NCI-H774 (cell line): ENCODE measurements at places on chromosomes 7 and 10.

GRCh38 chr7:26422761-26423160 lies 131.1 kb downstream of the SNX10 start:
- DNase-seq, result no peak

DNA sequence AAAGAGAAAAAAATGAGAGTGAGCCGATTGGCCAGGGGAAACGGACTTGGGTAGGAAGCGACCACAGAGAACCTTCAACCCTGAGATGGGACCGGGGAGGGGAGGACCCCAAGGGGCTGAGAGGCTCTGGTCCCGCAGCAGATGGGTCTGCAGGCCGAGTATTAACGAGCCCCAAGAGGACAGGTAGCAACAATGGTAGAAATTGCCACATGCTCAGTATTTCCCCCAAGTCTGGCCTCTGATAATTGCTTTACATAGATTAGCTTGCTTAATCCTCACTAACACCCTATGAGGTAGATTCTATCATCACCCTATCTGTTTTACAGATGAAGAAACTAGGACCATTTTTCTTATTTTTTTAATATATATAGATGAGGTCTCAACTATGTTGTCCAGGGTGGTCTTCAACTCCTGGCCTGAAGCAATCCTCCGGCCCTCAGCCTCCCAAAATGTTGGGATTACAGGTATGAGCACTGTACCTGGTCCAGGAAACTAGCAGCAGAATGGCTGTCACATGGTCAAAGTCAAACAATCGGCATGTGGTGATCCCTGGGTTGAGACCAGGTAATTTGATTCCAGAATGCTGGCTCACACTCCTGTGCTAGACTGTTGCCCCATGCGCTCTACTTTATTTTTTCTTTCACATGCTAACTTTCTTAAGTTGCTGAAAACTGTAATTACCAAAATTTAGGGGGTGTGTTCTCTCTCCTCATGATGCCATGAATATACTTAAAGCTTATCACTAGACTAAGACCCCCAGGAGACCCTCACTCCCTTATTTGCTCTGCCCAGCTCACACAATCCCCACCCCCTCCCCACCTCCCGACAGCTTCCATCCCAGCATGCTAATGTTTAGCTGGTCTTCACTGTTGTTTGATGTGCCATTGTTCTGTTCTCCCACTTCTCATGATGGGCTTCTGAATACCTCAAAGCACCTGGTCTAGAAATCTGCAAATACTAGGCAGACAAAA lies 67.9 kb upstream of the AFAP1L2 start:
- DNase-seq, result peak; percentile 23

DNA sequence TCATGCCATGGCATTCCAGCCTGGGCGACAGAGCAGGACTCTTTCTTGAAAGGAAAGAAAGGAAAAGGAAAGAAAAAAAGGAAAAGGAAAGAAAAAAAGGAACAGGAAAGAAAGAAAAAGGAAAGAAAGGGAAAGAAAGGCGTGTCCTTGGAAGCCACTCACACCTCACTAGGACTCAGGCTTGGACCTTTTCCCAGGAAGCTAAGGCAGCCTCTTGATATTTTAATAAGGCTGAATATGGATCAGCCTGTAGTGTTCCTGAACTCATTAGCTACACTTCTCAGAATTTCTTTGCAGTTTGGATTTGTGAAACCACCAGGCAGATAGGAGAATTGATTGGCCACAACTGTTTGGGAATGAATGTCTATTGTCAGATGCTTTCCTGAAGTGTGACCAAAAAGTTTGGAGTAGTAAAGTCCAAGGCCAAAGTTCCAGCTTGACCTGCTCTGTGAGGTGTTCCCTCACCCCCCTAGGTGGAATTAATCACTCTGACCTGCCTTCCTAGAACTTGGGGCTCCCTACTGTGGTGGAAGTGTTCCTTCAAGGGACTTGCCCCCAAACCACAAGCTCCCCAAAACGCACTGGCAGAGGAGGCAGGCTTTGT lies 7.1 kb upstream of the MALSU1 start:
- DNase-seq, result no peak

DNA sequence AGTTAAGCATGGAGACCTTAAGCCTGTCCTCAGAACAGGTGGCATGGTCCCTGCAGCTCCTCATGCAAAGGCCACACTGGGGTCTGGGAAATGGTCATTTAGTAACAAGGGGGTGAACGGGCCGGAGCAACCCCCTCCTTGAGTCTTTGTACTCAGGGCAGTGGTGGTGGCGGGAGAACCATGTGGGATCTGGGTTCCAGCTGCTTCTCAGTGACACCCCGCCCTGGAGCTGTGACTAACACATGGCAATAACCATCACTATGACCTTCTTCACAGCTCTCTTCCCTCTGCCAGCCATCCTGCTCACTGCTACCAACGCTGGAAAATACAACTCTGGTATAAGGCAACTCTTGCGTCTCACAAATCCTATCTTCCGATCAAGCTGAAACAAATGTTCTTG lies 203.4 kb upstream of the FRMD4A start:
- DNase-seq, result no peak

GRCh38 chr7:111730476-111731300 lies 168.4 kb upstream of the IMMP2L start:
- DNase-seq, result no peak
